ENCODE measurements at places on chromosomes 12 and 14. TPM values are rescaled to one million over a fixed set of nuclear protein-coding genes. Genes with fewer than 3 reads are reported as not detected.

DNA sequence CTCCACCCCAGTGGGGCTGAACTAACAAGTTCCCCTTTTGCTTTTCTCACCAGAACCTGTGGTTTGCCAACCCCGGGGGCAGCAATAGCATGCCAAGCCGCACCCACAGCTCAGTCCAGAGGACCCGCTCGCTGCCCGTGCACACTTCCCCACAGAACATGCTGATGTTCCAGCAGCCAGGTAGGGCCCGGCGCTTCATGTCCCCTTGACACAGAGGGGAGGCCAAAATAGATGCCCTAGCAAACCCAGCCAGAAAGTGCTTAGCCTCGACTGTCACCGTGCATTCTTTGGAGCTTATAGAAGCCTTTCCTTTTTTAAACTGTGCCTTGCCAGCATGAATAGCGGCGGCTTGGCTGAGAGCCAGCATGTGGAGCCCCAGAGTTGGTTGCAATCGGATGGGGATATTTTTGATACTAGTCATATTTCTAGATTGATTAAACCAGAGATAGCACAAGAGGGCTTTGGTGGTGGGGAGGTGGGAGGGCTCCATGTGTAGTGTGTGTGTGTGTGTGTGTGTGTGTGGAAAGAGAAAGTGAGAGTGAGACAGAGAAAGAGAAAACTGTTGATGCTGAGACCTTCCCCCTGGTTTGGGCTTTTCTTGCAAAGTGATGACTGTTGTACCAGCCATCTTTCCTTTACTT is 126.1 kb downstream of the GCH1 start:
- DNase-seq, result no peak
- H3K27ac ChIP-seq, result no peak overlapping the region
- no peaks in the 10 kb centered on the region for H3K27me3 ChIP-seq
- peaks cover 84% of the 10 kb centered on the region for H3K36me3 ChIP-seq
- H3K4me3 ChIP-seq, result no peak overlapping the region

DNA sequence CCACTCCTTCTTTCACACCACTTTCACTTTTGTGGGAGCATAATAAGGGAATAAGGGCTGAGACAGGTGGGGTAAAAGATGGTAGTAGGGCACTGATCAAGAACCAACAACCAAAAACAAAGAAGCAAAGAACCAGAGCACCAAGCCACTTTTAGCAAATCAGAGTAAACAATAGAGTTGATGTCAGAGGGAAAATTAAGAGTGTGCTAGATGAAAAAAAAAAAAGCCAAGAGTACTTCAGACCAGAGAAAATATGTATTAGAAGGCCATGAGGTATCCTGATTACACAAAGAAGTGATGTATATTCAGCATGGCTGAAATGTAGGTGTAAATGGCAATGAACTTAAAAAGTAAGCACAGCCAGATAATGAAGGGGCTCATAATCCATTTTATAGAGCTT is 75.4 kb downstream of the ABCC9 start:
- no peak overlapping the region for H3K27ac ChIP-seq

DNA sequence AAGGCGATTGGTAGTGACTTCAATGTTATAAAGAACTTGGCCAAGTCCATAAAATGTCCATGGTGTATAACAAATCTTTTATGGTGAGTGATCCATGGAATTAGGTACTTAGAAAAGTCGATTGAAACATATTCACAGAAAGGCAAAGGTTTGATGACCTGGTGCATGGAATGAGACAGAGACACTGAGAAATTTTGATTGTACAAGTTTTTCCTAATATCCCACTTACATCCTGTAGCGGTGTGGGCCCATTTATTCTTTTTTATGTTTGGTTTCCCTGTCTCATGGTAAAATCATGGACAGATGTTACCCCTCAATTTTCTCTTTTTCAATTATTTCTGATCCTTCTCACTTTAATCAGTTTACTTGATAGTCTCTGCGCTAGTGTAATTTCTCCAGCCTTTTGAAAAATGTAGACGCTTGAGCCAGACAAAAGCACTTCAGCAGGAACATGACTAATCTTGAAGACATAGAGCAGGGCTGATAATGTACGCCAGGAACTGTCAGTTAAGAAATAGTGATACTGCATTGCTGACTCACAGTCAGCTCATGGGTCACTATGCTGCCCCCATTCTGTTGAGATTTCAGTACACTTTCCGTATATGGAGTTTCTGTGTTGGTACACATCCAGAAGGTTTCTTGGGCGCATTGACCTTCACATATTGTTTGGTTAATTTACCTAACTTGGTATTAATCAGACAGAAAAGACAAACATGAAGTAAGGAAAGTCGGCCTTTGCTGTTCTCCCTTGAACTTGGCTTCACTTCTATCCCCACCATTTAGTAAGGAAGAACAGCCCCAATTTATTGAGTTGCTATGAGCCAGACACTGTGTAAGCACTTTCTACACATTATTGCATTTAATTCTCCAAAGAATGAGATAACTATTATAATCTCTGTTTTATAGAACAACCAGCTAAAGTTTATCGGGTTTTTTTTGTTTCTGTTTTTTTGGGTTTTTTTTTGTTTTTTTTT is 841.7 kb downstream of the DIO2 start:
- no peak for DNase-seq
- no peak overlapping the region for H3K27ac ChIP-seq
- no peaks in the 10 kb centered on the region for H3K4me1 ChIP-seq
- no peak overlapping the region for H3K4me3 ChIP-seq
- no peaks in the 10 kb centered on the region for H3K36me3 ChIP-seq

- no peaks in the 10 kb centered on the region for H3K36me3 ChIP-seq
- no peak for DNase-seq
- no peak overlapping the region for H3K4me3 ChIP-seq
- no peak overlapping the region for H3K27ac ChIP-seq
- H3K4me1 ChIP-seq, result peaks cover 17% of the 10 kb centered on the region
These were observed 75.3 kb downstream of the TMCC3 start for GRCh38 chr12:94575024-94575423.

DNA sequence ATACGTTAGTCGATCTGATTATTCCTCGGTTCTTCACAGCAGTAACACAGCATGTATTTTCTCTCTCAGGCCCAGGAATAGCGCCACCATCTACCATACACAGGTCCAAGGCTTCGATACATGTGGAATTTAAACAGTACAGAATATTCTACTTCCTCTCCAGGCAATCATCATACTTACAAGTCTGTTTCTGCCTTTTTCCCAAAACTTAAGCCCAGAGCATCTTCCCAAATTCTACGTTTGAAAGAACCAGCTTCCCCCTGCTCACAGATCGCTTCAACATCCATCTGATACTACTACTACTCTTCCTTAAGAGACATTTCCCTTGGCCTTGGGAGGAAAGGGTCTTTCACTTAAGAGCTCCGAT is 626 bp downstream of the TXNDC16 start:
- H3K4me1 ChIP-seq, result peaks cover 38% of the 10 kb centered on the region
- no peaks in the 10 kb centered on the region for H3K27me3 ChIP-seq
- peak overlapping the region; percentile 66 for H3K4me3 ChIP-seq
- DNase-seq, result peak; percentile 32

The TCHP gene
- polyA plus RNA-seq, result 6.7 TPM

The COX8C gene
- not detected for polyA plus RNA-seq

The KCNC2 gene
- polyA plus RNA-seq, result not detected

Measured in HepG2 (cell line).